ENCODE measurements at places on chromosomes 16 and 17. TPM values are rescaled to one million over a fixed set of nuclear protein-coding genes. Genes with fewer than 3 reads are reported as not detected.

DNA sequence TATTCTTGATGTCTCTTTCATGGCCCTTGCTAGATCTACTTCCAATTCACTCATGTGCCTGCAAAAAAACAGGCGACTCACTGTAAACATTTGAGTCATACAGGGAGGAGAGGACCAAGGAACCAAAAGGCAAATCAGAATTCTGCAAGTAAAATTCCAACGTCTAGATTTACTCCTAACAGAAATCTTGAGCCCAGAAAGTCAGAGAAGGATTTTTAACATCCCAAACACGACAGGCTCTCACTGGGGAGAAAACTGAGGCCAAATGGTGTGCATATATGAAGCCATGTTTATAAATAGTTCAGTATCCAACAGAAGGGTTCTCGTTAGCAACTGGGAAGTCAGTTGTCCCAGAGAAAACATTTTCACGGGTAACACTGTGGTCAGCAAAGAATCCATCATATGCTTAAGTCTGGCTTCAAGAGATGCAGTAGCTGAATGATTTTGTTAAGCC is 40.1 kb downstream of the LITAF start:
- no peak for DNase-seq

GRCh38 chr16:76835339-76835738 is 355.7 kb upstream of the MON1B start:
- no peak for DNase-seq

DNA sequence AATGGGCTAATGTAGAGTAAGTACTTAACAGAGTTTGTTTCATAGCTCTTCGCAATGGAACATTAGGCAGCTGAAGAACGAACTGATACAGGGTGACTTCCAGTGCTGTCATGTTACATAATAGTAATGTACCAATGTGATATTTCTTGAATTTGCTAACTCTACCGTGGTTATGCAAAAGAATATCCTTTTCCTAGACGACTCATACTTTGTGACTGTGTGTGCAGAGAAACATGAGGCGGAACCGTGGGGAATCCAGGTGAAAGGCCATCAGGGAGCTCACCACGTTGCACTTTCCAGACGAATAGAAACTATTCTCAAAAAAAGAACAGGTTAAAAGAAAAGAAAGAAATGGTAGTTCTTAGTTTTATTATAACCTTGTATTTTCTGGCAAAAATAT is 13.2 kb downstream of the NOB1 start:
- no peak for DNase-seq

GRCh38 chr16:53297477-53297876 is 136.8 kb upstream of the RBL2 start:
- no peak for DNase-seq

The DNAAF8 gene
- total RNA-seq, result not detected

DNA sequence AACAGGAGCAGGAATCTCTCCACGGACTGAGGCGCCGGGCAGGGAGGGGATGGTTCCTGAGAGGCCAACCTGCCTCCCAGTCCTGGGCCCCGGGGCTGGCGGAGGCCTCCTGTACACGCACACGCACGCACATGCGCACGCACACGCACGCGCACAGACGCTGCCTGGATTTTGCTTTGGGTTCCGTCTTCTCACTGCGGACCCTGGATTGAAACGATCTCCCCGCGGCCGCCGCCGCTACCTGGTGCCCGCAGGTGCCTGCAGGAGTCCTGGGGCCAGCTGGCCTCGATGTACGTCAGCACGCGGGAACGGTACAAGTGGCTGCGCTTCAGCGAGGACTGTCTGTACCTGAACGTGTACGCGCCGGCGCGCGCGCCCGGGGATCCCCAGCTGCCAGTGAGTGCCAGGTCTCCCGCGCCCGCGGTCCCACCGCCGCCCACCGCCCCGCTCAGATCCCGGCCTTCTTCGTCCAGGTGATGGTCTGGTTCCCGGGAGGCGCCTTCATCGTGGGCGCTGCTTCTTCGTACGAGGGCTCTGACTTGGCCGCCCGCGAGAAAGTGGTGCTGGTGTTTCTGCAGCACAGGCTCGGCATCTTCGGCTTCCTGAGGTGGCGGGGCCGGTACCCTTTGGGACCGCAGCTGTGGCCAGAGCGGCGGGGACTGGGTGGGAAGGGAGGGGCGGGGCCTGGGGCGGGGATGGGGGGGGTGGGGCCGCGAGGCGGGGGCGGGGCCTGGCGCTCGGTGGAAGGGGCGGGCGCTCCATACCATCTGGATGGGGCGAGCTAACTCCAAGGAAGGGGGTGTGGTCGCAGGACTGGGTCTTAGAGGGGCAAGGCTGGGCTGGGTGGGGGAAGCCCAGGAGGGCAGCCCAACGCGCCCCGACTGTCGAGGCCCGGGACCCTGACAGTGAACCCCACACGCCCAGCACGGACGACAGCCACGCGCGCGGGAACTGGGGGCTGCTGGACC is 12.3 kb downstream of the CES4A start:
- peak; percentile 71 for DNase-seq

The CEP112 gene
- total RNA-seq, result 4.2 TPM

DNA sequence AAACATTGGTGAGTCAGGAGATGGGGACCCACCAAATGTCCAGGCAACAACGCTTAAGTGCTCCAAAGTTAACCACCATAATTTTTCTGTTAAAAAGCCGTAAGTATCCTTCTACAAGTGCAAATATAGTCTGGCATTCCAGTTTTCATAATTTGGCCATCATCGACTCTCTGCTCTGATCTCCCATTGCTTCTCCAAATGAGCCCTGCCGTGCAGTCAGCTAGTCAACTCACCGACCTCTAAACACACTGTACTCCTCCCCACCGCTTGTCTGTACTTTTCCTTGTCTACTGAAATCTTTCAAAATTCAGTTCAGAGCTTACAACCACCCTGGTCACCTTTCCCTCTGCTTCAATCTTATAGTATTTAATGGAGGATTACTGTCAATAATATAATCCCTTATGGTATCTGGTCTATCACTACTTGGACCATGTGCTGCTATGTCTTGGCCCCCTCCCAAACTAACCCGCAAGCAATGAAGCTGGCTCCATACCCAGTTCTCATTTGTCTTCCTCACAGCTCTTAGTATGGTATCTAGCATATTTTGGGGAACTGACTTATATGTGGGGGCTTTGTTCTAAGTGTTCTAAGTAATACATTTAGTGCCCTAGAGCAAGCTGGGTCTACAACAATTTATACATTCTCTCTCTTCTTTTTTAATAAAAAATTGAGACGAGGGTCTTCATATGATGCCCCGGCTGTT is 52.7 kb upstream of the SLC25A19 start:
- DNase-seq, result no peak

The ABCC1 gene
- total RNA-seq, result 66.9 TPM

GRCh38 chr17:73349138-73349537 is 37.3 kb upstream of the CDC42EP4 start:
- no peak for DNase-seq

- DNase-seq, result no peak
These were observed 11.8 kb upstream of the GAS7 start for GRCh38 chr17:10210151-10210574.

DNA sequence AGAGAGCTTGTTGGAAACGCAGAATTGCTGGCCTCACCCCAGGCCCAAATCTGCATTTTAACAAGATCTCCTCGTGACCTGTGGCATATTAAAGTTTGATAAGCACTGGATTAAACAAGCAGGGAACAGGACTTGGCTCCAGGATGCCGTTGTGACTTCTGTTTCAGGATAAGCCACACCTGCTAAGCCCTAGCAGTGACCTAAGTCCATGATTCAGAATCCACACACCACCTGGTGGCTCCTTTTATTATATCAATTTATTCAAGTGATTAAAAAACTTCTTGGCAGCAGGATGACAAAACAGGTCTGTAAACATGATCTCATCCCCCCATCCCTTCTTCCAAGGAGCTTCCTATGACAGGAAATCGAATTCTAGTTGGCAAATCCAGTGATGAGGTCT is 9.1 kb downstream of the NAGPA start:
- no peak for DNase-seq

DNA sequence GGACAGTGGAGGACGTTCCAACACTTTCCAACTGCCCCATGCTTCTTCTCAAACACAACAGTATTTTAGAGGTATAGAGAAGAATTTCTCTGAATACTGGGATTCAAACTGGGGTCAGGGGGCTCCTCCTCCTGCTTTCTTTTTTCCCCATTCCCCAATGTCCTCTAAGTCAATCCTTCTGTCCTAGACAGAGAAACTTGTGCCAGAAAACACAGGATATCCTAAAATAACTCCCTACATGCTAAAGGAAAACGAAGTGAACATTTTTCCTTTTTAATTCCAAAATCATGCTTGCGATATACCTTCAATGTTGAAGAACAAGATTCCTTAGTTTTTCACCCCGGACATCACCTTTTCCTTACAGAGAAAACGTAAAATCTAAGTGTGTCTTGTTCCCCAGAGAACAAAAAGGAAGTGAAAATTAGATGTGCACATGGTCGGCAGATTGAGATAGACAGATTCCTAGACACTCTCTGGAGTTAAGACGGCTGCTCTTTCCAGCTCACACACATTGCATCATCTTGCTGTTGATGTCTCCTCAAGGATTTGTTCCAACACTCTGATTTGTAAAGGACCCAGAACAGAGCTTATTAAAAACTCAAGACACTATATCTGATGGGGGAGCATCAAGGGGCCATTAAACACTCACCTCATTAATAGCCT is 228.2 kb downstream of the GRIN2A start:
- no peak for DNase-seq

DNA sequence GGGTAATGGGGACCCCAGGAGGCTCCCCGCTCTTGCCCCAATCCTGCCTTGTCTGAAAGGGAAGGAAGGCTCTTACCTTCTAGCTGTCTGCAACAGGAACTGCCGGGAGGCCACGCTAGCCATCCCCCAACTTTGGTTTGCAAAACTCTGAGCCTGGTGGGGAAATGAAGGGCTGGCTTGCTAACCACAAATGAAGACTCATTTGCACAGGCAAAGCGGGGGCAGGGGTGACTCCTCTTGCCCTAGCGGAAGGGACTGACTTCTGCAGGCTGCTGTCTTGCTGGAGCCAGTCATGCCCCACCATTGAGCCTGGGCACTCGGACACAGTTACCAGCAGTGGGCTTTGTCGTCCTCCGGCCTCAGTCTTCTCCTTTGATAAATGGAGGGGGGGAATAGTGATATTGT is 52.6 kb downstream of the PLCG2 start:
- DNase-seq, result peak; percentile 33

DNA sequence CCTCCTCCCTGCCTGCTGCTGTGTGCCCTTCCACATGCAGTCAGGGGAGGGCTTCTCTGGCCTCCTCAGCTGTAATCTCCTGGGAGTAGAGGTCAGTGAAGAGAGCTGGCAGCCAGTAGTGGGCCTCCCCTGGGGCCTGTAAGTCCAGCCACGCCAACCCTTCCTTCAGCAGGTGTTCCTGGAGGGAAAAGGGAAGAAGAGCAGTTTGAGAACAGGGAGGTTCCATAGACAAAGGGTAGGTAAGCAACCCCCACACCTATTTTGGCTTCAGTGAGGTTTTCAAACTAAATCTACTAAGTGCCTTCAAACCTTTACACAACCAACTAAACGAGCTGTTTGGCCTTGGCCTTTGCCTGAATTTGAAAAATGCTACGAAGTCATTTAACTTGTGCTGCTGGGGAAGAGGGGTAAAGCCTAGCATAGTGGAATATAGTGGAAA is 14.2 kb downstream of the SNF8 start:
- DNase-seq, result no peak

The PRR11 gene
- 87.5 TPM for total RNA-seq

DNA sequence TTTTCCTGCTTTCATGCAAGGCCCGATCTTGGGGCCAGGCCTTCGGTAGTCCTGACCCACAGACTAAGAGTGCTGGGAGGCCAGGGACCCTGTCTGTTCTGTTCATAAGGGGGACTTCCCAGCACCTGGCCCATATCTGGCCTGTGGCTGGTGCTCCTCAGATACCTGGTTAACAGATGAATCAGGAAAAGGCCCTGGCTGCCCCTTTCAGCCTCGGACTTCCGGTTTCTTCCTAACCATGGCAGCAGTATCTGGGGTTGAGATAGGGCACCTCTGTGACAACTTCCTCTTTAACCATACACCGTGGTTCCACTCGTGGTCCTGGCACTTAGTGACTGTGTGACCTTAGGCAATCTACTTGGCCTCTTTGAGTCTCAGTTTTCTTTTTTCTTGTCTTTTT is 18.4 kb downstream of the PLCG2 start:
- no peak for DNase-seq

- DNase-seq, result no peak
These were observed 43.2 kb downstream of the PIMREG start for GRCh38 chr17:6487251-6488007.

DNA sequence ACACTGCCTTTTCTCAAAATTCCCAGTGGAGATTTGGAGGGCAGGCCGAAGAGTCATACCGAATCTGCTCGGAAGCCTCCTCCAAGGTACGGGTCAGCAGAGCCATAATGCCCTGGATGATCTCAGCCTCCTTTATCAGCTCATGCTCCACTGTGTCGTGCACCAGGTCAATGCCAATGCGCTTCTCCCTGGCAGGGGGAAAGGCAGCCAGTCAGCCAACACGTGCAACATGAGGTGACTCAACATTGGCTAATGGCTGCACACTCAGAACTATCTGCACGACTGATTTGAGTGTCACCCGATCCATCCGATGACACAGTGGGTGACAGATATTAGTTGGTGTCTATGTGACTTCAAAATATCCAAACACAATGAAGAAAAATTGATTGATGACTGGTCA is 15.8 kb downstream of the TEKT1 start:
- no peak for DNase-seq

- DNase-seq, result no peak
These were observed 40.5 kb downstream of the CEP95 start for GRCh38 chr17:64547319-64547718.

GRCh38 chr17:18257268-18257981 is 1.1 kb downstream of the FLII start:
- peak; percentile 26 for DNase-seq

- no peak for DNase-seq
These were observed 19.9 kb downstream of the SP2 start for GRCh38 chr17:47915776-47916398.

The GAS7 gene
- 0.35 TPM for total RNA-seq

DNA sequence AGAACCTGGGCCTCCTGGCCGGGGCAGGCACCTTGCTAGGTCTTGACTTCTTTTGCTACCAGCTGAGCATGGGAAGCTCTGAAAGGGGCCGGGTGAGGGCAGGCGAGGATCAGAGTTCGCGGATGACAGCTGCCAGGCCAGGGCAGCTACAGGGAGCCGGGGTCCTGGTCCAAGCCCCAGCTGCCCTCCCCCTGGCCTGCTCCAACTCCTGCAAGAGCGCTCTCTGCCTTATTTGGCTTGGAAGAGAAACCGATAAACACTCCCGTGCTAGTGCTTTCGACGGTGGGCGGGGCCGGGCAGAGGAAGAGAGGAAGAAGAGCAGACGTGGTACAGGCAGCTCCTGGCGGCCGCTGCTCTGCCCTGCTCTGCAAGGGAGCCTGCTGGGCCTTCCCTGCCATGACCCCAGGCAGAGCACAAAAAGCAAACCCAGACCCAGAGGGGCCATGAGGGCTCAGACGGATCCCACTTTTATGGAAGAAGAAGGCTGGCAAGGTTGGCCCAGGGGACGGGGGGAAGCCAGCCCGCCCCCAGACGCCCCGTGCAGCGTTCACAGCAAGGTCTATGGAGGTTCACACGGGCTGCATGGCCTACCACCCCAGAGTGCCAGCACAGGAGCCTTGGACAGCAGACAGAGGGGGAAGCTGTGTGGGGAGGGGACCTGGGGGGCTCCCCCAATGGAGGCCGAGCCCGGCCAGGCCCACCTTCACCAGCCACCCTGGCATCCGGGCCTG is 25.6 kb downstream of the PIEZO1 start:
- no peak for DNase-seq

The OTOA gene
- total RNA-seq, result 0.18 TPM
